ENCODE measurements at places on chromosomes 13 and 19.
A peak's percentile ranks its signal among the peaks of the same experiment; 100 is the strongest.

DNA sequence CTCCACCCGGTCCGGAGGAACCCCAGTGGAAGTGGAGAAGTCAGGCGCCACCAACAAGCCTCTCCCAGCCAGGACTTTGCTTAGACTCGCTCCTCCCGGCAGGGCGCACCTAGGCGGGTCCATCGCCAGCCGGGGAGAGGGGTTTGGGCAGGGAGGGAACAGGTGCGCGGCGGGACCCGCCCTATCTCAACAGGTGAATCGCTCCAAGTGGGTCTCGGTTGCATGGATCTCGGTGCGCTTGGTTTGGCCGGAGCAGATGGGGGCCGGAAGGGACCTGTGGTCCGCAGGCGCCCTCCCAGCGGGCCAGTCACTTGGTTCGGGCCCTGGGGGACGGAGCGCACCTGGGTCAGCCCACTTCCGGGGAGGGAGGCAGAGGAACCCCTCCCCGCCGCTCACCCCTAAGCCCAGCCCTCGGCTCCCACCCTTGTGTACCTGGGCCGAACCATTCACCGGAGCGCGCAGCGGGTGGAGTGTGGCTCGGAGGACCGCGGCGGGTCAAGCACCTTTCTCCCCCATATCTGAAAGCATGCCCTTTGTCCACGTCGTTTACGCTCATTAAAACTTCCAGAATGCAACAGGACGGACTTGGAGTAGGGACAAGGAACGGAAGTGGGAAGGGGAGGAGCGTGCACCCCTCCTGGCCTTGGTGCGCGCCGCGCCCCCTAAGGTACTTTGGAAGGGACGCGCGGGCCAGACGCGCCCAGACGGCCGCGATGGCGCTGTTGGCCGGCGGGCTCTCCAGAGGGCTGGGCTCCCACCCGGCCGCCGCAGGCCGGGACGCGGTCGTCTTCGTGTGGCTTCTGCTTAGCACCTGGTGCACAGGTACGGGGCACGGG lies at the start of gene LSR:
LSR (plus strand) TSS at position 693 of the 836 bp plus-strand sequence; CDS start at position 714, 21 bp downstream.
- peak; percentile 57 for DNase-seq

GRCh38 chr13:72163678-72164077 lies 296.7 kb upstream of the DACH1 start:
- DNase-seq: no peak

- DNase-seq: no peak
Observed at GRCh38 chr13:95492044-95492801, 60.3 kb upstream of the CLDN10 start.

DNA sequence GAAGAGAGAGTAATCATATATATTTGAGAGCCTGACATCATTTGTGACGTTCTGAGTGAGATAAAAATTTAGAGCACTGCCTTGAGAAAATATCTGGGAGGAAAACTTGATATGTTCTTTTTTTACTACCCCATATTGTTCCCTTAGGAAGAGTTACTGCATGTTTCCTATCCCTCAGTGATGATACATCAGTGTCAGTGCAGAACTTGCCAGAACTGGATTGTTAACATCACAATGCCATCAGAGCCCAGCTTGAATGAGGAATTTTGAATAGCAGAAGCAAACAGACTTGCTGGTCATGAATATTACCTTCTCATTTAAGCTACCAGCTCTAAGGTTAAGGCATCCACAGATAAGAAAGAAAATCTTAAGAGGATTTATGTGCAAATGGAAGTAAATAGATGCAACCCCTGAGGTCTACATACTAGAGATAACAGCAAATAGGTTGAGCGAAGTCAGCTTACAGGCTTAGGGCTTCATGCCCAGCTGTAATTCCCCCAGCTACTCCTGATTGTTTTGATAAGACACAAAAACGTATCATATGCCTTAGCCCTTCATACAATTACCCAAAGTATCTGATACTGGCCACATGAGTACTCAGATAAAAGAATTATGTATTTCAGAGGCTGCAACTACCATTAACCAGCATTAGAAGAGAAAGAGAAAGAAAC lies 313.7 kb upstream of the ATXN8OS start:
- no peak for DNase-seq

GRCh38 chr19:28868836-28869235 lies 344.1 kb downstream of the UQCRFS1 start:
- no peak for DNase-seq

- no peak for DNase-seq
Observed at GRCh38 chr13:113162783-113163685, 4.6 kb downstream of the PROZ start.

All from stimulated activated CD4-positive, alpha-beta T cell treated with anti-CD3 and anti-CD28 coated beads, TNF-alpha, amount 100 ng/mL, for 48 hours (primary cell).